ENCODE measurements at places on chromosomes 6 and 20.

DNA sequence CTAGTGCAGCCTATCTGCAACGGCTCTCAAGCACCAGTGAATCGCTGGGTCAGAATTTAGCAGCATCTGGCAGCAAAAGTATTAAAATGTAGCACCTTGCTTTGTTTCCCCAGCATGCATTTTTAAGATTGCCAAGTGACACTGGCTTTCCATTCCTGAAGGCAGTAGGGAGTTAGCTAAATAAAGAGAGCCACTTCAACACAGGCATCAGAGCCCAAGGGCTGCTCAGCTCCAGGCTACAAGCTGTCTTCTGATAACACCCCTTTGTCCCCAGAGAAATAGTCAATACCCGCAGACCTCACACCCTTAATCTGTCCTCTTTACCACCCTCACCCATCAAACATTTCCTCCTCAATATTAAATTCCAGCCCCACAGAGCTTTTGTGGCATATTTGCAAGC is 19.7 kb upstream of the MDFI start:
- DNase-seq = no peak

- DNase-seq = no peak
These were observed 100.1 kb downstream of the MYB start for GRCh38 chr6:135281227-135281626.

- DNase-seq = peak; percentile 96
These were observed 390.8 kb downstream of the GJA1 start for GRCh38 chr6:121826156-121826810.

GRCh38 chr6:73129653-73130443 is 95.4 kb downstream of the KHDC1L start:
- no peak for DNase-seq

GRCh38 chr6:165186441-165187205 is 122.8 kb downstream of the C6orf118 start:
- no peak for DNase-seq

GRCh38 chr6:39568896-39569295 is 156.3 kb downstream of the KIF6 start:
- no peak for DNase-seq

Measured in glomerular endothelial cell (primary cell).